AG04450 (cell line): ENCODE measurements at places on chromosomes 3 and 15. TPM values are rescaled to one million over a fixed set of nuclear protein-coding genes. Genes with fewer than 3 reads are reported as not detected.
A peak's percentile ranks its signal among the peaks of the same experiment; 100 is the strongest.

DNA sequence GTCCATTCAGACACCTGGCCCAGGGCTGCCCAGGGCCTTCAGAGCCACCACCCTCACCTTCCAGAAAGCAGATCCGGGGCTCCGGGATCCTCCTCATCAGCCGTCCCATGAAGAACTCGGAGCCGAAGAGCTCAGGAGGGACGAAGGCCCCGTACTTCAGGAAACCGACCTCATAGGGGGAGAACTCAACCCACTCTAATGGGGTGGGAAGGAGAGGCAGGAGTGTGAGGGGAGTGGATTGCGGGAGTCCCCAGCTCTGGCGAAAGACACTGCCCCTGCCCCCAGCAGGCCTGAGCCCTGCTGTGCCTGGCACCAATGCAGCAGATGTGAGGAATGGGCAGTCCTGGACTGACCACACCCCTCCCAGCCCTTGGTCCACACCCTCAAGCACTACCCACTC lies 22.6 kb downstream of the PLA2G4D start:
- no peak for DNase-seq

SLC9C1 gene
- not detected in 2 replicates for polyA plus RNA-seq

DNA sequence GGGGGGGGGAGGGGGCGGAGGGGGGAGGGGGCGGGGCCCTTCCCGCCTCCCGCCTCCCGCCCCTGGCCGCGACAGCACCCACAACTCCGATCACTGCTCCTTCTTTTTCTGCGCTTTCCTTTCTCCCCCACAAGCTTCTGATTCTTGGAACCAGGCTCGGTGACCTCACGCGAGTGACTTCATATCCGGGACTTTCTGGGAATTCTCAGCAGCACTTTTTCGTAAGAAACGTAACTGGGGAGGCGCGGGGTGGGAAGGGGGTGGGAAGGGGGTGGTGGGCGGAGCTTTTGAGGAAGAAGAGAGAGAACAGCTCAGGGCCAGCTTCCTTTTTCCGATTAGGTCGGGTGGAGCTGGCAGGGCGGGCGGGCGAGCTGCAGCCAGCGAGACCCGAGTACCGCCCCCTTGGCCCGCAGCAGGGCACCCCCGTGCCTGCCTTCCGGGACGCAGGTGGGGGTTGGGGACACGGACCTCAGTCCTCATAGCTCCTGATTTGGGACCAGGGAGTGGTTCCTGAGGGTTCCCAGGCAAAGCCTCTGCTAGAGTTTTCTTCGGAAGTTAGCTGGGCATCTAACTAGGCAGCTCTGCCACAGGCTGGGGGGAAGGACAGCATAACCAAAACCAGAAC lies 14.6 kb downstream of the XIRP1 start:
- DNase-seq, result peak; percentile 86

GRCh38 chr3:176824811-176825210 lies 372.5 kb downstream of the TBL1XR1 start:
- no peak for DNase-seq

DNA sequence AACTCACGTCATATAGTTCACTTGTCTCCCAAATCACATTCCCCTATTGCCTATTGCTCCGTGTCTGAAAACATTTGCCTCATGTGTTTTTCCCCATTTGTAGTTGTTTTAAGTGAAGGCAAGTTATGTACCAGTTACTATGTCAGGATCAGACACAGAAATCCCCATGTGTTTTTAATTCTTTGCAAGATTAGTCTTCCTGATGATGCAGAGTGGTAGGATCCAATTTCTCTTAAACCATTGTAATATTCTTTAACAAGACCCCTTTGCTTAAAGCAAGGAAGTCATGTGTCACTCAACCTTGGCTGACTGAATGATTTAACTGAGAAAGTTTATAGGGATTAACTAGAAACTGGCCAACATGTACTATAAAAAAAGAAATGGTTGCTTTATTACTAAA lies 164.4 kb downstream of the OPA1 start:
- DNase-seq, result no peak

DNA sequence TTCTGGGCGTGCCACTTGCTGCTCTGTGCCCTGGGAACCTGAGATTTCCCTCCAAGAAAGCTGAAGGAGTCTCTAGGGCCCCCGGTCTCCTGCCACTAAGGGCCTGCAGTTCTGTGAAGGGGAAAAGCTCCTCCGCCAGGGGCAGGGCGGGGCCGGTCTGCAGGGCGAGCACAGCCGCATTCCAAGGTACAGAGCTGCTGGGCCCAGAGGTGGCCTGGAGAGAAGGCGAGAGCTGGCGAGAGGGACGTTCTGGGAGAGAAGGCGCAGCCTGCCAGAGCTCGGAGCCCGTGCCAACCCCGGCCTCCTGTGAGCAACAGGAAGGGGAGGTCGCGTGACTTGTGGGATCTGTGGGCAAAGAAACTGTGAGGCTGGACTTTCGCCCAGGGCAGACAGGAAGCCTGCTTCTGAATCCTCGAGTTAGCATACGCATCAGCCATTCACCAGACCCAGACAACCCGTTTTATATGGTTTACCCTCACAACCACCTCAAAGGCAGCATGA lies 500.4 kb downstream of the SHQ1 start:
- peak; percentile 44 for DNase-seq

DNA sequence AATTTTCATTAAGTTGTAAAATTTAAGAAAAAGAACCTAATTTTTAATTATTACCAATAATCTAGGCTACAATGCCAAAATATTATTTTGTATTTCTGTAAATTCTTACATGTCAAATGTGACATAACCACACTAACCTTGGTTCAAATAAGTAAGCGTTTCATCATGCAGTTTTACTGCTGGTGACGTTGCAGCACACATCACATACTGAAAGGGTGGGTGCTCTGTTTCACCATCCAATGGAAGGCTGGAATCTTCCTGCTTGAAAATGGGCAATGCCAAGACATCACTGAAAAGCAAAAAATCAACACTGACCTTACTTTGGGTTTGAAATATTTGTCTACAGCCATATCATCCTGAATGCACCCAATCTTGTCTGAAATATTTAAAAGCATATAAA lies 14.8 kb downstream of the UBP1 start:
- DNase-seq, result no peak

DNA sequence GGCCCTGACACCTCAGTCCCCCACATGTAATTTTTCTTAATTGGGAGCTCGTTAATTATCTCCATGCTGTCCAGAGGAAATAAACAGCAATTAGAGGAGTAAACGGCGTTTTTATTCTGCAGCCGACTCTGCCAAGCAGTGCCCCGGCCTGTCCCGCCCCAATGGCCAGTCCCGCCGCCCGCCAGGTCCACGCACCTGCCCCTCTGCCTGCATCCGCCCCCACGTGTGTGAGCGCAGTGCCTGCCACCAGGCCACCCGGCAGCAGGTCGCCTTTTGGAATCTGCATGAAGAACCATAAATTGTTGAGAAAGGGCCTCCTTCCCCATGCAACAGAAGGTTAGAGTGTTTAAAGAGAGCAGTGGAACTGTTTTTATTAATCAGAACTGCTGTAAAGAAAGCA lies 87.5 kb upstream of the LINGO1 start:
- DNase-seq, result no peak

- no peak for DNase-seq
These were observed 1.5 kb downstream of the CHRNA3 start for GRCh38 chr15:78619022-78619950.
